ENCODE measurements at places on chromosomes 4 and X. TPM values are rescaled to one million over a fixed set of nuclear protein-coding genes. Genes with fewer than 3 reads are reported as not detected.

GRCh38 chrX:37862851-37863250 lies 15.5 kb upstream of the DYNLT3 start:
- no peak for DNase-seq

DNA sequence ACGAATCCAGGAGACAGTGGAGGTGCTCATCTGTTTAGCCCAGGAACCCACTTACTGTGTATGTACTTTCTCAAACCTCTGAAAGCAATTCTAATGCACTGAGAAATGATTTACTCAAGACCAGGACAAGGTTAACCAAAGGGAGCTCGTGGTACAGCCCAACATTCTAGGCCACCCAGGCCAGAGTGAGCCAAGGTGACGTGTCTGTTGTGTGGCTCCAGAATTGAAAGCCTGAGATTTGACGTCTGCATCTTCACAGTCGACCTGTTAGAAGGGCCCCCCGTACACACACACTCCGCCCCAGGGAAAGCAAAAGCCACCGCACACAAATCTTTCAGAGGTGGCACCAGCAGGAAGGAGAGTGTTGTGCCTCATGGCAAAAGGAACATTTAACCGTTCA lies 2.3 kb downstream of the MAP3K15 start:
- no peak for DNase-seq

DNA sequence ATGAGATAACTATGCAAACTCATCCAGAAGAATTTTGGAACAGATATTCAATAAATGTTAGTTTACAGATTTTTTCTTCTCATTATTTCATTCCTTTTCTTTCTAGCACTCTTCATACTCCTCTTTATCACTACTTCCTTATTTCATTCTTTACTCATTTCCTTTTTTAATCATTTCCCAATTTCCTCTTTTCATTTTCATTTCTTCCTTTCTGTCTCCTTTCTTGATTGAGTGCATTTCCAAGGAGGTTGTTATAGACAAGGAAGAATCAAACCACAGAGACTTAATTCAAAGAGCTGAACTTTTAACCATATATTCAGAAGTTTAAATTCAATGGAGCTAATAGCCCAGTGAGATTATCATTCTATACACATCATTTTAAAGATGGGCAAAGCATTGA lies 600.7 kb downstream of the ARAP2 start:
- DNase-seq: no peak

The KDR gene
- 496 TPM for total RNA-seq

The PRSS12 gene
- 0.53 TPM for total RNA-seq

DNA sequence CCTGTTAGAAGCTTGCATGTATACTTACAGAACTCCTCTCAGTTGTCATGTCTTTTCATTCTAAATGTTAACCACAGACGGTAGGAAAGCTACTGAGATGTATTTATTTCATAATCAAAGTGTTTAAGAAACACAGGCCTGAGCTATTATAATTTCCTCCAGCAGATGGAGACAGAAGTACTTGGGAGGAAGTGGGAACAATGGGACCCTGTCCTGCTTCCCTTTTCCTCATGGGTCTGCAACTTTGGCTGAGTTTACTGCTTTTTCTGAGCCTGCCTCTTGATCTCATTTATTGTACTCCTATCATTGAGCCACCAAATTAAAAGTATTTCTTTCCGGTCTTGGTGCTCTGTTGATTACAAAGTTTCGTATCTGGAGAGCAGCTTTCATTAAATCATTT lies 67.7 kb upstream of the SPANXN2 start:
- no peak for DNase-seq

The DHRSX gene
- 24.3 TPM for total RNA-seq

DNA sequence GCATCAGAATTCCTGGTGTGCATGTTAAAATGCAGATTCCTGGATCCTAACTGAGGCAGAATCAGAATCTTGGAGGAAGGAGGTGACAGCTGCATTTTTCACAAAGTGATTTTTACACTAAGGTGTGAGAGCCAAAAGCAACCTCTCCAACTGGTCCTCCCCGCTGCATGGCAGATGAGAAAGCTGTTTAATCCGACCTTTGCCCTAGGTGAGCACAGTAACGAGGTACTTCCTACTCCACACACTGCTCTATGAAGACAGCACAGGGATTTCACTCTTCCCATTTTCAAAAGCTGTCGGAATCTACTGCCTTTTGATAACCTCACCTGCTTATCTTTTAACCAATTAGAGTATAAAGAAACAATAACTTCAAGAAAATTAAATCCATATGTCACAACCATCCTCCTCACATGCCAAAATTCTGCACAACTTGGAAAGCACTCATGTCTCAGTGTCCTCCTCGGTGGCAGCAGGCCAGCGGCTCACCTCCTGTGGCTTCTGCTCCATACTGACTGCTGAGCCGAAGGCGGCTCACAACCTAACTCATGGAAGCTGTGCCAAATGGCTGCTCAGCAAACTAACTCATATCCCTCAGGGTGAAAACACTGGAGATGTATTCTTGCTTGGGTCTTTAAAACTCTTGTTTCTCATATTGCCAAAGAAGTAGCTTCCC lies 3.6 kb downstream of the CASP6 start:
- no peak for DNase-seq

DNA sequence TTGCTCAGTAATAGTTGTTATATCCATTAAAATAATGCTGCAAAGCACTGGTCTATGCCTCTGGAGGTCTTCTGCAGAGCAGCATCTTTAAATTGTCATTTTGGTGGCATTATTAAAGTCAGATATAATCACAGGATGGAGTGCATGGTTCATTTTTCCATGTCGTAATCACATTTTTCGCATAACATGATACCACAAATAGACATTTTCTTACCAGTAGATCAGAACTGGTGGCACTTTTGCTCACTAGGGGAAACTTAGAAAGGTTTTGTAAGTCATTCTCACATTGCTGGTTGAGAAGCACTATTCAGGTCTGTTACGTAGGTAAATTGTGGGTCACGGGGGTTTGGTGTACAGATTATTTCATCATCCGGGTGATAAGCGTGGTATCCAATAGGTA lies 484.5 kb upstream of the PRKX start:
- no peak for DNase-seq

DNA sequence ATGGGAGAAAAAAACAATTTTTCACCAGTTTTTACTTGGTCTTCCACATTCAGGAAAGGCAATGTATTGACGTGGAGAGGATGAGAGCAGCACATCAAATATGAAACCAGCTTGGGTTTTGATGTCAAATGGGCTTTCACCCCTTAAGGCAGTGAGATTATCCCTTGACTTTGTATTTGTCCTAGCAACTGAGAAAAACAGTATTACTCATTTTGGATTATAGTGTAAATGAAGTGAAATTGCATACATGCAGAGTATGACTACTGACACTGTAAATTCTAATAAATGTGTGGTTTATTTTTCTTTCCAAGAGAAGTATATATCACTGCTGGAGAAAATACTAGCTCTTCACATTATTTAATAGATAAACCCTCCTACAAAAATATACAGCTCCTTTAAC lies 863.6 kb upstream of the IGFBP7 start:
- DNase-seq: no peak

- no peak for DNase-seq
Measured at GRCh38 chrX:19611636-19612376, 96.5 kb upstream of the MAP3K15 start.

DNA sequence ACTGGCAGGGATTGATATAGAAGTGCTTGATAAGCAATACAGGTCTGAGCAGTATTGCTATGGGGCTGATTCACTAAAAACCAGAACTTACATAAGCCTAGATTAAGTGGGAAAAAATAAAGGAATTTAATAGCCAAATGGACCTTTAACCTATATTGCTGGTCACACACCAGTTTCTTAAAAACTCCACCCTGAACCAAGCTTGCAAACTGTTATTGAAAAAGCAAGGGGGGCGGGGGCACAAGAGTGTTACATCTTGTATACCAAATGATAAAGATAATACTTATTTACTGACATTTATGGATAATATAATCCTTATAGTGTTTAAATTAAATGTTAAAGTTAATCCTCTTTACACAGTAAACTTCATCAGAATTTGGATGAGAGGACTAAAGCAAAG lies 40.3 kb upstream of the PITX2 start:
- no peak for DNase-seq

The ARX gene
- not detected for total RNA-seq

DNA sequence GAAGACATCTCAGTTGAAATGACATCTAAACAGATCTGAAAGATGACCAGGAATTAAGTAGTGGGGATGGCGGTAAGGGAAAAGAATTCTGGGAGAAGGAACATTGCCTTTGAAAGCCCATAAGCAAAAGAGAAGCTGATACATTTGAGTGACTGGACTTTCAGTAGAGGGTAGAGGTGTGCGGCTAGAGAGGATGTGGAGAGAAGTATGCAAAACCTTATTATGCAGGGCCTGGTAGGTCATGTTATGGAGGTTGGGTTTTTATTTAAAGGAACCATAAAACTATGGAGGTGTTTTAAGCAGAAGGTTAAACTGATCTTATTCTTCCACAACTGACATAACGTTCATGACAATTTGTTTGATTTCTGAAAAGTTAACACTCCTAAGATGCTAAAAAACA lies 36.3 kb downstream of the RPS6KA3 start:
- no peak for DNase-seq

The TRIML2 gene
- 9.6 TPM for total RNA-seq

The NIPAL1 gene
- total RNA-seq: 3.3 TPM

DNA sequence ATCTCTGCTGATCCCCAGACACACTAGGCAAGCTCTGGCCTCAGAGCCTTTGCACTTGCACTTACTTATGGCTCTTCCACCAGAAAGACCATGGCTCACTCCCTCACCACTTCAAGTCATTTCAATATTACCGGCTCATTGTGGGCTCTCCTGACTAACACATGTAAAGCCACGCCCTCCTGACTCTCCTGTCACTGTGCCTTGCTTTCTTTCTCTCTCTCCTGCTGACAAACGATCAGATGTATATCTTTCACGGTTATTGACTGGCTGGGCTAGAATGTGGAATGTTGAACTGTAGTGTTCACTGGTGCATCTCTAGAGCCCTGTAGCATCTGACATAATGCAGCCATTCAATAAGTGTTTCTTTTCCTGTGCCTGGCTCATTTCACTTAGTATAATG lies 425.1 kb downstream of the RAB28 start:
- DNase-seq: no peak

- DNase-seq: no peak
Measured at GRCh38 chr4:183352546-183352945, 30.3 kb upstream of the CLDN24 start.

DNA sequence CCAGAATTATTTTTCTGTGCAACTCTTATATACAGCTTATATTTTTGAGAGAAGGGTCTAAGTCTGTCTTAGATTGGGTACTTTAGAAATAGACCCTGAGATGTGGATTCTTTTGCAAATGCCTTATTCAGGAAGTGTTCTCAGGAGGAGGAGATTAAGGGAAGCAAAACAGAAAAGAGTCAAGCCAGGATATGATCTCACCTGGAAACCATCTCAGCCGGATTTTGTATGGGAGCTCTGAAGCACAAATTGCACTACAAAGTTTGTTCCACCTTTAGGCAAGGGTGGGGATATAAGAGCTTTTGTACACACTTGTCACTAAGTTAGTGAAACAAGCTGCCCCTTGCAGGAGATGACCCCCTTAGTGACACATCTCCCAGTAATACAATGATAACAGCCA lies 121.2 kb upstream of the GRPR start:
- peak; percentile 16 for DNase-seq

The AKAP4 gene
- not detected for total RNA-seq
